ENCODE measurements at places on chromosomes 11 and 22. TPM values are rescaled to one million over a fixed set of nuclear protein-coding genes. Genes with fewer than 3 reads are reported as not detected.

CCDC179 gene
- not detected for polyA plus RNA-seq

PAK1 gene
- 28.9 TPM for polyA plus RNA-seq

CNIH2 gene
- 3.3 TPM for polyA plus RNA-seq

MS4A4A gene
- polyA plus RNA-seq = not detected

RAB38 gene
- polyA plus RNA-seq = 12.8 TPM

FOLR3 gene
- not detected for polyA plus RNA-seq

TRIM48 gene
- polyA plus RNA-seq = not detected

ART1 gene
- polyA plus RNA-seq = not detected

CALCA gene
- polyA plus RNA-seq = 0.33 TPM

INTS4 gene
- polyA plus RNA-seq = 31.4 TPM

CASP5 gene
- not detected for polyA plus RNA-seq

ASCC2 gene
- polyA plus RNA-seq = 42.8 TPM

TBX10 gene
- 1.1 TPM for polyA plus RNA-seq

GP1BB gene
- polyA plus RNA-seq = 83.2 TPM

KRTAP5-8 gene
- polyA plus RNA-seq = not detected

MMP8 gene
- polyA plus RNA-seq = not detected

LMO1 gene
- polyA plus RNA-seq = 3.6 TPM

IGHMBP2 gene
- polyA plus RNA-seq = 22.1 TPM

SCUBE2 gene
- polyA plus RNA-seq = 1.4 TPM

MS4A8 gene
- not detected for polyA plus RNA-seq

ARHGAP42 gene
- 64.8 TPM for polyA plus RNA-seq

PLEKHA7 gene
- 97.6 TPM for polyA plus RNA-seq

MUC15 gene
- polyA plus RNA-seq = not detected

MIOX gene
- polyA plus RNA-seq = not detected

LRRC4C gene
- 0.70 TPM for polyA plus RNA-seq

UBQLN3 gene
- polyA plus RNA-seq = not detected

CELSR1 gene
- polyA plus RNA-seq = 9.2 TPM

HEPN1 gene
- not detected for polyA plus RNA-seq
